ENCODE measurements at places on chromosomes 4 and X.

- no peak for DNase-seq
Observed at GRCh38 chr4:121783210-121783609, 17.9 kb upstream of the EXOSC9 start.

- DNase-seq: no peak
Observed at GRCh38 chrX:39577206-39577984, 520.4 kb downstream of the BCOR start.

DNA sequence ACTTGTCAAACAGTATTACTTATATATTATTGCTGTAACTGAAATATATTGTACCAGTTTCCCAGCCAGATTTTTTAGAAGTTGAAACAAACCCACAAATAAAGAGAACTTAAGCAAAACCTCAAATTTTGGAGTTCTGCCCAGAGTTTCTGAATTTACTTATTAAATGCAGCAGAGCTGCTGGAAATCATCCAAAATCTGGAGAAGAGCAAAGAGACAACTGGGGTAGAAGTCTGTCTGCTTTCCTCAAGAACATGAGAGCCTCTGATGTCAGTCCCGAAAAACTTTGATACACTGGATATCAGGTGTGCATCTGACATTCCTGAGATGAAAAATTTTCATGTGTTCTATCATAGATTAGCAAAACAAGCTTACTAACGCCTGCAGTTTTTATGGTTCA, 325.9 kb downstream of the NR3C2 start:
- DNase-seq: no peak

GRCh38 chr4:8419222-8420041, 21.1 kb downstream of the ACOX3 start:
- peak; percentile 54 for DNase-seq

GRCh38 chr4:54027311-54027710, 37.1 kb downstream of the CHIC2 start:
- no peak for DNase-seq
